ENCODE measurements at places on chromosomes 2 and 18. TPM values are rescaled to one million over a fixed set of nuclear protein-coding genes. Genes with fewer than 3 reads are reported as not detected.

GRCh38 chr18:23743733-23744333 lies 54.6 kb downstream of the LAMA3 start:
- DNase-seq, result no peak

- no peak for DNase-seq
Measured at GRCh38 chr18:47063096-47063495, 27.7 kb upstream of the ELOA2 start.

DNA sequence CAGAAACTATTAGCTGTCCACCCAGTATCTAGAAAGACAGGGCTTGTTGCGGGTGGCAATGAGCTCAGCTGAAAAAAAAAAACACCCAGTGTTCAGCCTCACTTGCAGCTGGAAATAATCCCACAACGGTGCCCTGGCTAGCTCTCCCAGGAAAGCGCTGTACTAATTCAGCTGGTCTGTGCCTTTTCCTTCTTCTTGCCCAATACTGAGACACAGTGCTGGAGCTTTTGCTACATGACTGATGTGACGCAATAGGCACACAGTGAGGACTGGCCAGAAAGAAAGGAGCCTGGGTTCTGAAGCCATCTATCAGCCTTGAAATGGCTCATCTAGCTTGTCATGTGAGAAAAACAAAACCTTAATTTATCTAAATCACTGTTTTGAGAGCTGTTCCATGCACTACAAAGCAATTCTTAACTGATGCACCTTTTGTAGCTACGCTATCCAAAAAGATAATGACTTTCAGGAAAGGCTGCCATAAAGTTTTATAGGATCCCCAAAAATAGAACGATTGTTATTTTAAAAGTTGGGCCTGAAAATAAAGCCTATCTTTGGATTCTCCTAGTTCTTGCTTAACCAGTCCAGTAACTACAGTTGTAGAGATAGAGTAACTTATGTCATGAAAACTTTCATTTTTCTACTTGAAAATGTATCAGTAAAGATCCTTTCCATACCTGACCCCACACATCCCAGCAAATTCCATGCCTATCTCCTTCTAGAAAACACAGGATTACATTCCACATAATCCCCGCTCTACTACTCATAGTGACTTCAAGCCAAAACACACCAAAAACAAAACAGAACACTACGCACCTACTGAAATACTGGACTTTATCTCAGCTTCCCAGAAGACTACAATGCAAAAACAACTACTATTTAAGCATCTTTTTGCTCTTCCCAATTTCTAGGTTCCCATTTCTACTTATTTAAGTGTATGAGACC lies 15.9 kb downstream of the KIDINS220 start:
- no peak for DNase-seq

DNA sequence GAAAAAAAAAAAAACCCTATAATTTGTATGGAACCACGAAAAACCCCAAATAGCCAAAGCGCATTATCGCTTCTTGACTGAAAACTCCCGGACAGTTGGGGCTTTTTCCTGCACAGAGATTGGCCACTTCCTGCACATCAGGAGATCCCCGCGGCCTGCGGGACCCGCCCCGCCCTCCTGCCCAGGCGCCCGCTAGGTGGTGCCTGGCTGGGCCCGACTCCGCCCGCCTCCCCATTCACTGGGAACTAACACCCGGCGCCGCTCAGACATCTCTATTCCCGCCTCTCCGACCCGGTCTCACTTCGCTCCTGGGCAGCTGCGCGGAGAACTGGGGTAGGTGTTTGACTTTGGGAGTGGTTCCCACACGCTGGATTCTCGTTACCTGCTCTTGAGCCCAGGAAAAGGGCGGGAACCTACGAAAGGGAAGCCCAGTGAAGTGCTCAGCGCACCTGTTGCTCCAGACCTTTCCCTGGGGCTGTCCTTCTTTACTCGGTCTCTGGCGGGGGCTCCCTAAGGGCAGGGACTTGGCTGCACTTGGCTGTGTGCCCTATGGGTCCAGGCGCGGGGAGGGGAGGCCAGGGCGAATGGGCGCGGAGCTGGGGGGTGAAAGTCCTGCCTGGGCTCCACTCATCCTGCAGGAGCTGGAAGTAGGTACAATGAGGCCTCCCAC lies at the start of gene HMSD:
Gene HMSD, plus strand, starts transcription at position 234 of the 670 bp plus-strand sequence. CDS start 4,155 bp downstream, outside the sequence.
- DNase-seq, result peak; percentile 54

GRCh38 chr2:229884775-229885699 lies 36.8 kb downstream of the TRIP12 start:
- DNase-seq, result no peak

The ILKAP gene
- 33.8 TPM for total RNA-seq

- DNase-seq, result no peak
Measured at GRCh38 chr2:234986876-234987720, 35.3 kb downstream of the SH3BP4 start.

The DSC1 gene
- not detected for total RNA-seq

The APOB gene
- 0.61 TPM for total RNA-seq

The LIMS2 gene
- 4.9 TPM for total RNA-seq

DNA sequence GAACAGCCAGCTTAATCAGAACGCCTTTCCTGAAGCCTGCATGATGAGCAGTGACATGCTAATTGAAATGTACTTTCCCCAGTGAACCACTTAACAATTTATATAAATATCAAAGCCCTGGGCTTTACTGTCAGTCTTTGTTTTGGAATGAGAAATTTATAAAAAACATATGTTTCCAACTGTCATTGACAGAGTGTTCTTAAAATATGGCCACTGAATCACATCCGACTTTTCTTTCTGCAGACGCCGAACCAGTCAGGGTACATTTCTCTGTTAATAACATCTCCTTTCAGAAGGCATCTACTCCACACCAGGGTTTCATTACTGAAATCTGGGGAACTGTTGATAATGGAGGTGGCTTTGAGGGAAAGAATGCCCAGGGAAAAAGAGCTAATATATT lies 343.7 kb downstream of the INSIG2 start:
- no peak for DNase-seq

DNA sequence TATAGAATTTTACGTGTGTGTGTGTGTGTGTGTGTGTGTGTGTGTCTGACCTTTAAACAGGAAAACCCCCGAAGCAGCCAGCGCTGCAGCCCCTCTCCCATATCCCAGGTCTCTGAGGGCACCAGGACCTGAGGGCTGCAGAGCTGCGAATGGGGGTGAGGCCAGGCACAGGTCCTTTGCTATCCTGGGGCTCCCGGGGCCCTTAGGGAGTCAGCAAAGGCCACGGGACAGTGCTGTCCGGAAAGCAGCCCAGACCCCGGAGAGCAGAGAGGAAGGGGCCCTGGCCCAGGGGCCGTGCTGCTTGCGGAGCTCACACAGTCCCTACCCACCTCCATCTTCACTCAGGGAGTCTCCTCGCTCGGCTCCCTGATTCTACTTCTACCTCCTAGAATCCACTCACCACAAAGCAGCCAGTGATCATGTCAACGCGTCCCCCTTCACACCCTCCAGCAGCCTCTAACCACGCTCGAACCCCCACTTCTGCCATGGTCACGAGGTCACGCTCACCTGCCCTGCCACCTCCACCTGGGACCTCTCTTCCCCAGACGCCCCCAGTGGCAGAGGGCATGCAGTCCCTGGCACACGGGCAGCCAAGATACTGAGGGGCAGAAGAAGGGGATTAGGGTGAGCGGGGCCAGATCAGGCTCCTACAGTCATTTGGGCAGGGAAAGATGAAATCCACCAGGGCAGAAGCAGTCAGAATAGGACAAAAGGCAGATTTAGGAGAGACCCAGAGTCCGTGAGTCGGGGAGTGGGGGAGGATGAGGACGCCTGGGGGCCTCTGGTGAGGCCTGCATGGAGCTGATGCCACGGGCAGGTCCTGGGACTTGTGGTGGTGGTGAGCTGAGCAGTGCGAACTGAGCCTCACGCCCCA lies 86.7 kb downstream of the USP40 start:
- no peak for DNase-seq

DNA sequence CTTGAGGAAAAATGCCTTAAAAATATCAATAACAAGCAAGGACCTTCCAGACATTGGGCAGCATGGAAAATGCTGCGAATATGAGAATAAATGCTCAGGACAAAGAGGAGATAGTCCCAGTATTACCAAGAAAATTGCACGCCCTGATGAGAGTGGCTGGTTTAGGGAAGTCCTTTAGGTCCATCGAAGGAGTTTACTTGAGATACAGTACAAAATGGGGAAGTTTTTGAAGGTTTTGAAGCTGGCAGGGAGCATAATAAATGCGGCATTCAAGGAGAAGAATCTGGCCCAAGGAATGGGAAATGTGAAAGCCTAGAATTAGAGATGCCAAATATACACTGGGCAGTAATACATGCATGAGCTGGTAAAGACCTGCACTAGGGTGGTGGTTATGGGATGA lies 90.2 kb upstream of the SPATS2L start:
- no peak for DNase-seq

The FRZB gene
- total RNA-seq, result 4.7 TPM

DNA sequence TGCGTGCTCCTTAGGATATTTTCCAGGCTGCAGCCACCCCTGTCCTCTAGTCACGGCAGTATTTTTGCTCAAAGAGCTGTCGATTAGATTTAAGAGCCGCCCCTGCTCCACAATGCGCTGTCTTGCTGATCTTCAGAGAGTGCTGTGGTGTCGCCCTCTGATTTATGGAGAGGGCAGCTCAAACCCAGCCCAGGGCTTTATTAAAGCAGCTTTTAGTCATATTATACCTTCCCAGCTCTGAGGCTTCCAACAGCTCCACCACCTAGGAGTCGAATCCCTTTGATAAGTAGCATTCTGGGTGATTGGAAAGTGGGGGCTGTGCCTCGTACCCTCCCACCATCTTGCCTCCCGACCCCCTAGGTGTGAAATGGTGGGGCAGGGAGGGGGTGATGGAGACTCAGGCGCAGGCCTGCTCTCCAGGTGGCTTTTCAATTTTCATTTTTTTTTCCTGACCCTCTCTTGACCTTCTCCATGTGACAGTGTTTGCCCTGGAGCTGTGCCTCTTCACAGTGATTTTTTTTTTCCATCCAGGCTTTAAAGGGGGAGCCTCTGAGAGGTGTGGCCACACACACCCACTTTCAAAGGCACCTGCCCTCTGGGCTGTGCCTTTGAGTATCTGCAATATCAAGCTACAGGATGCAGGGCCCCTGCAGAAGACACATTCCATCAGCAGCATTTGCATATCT lies 53.1 kb upstream of the NRP2 start:
- no peak for DNase-seq

- no peak for DNase-seq
Measured at GRCh38 chr18:5122272-5122671, 74.8 kb downstream of the AKAIN1 start.

DNA sequence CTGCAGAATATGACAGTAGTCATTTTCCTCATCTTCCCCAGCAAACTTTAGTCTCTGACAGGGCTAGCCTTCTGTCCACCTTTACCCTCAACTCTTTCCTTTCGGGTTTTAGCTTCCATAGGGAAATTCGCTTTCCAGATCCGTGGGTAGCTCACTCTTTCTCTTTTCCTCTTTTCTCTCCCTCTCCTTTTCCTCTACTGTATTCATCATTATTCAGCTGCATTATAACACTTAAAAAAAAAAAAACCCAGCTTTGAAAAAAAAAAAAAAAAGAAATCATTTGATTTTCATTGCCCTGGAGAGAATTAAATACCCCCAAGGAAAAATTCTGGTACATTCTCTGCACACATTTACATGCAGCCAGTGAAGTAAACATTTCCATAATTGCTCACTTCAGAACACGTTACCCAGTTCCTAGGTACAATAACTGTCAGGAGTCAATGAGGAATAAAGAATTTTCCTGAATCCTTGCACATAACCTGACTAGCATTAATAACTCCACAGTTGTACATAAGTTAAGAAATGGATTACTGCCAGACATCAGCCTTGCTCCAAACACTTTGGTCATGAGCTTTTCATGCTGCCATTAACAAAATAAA lies 63.5 kb downstream of the ZNF521 start:
- DNase-seq, result no peak

- no peak for DNase-seq
Measured at GRCh38 chr18:75554176-75554575, 126.7 kb upstream of the SMIM21 start.

DNA sequence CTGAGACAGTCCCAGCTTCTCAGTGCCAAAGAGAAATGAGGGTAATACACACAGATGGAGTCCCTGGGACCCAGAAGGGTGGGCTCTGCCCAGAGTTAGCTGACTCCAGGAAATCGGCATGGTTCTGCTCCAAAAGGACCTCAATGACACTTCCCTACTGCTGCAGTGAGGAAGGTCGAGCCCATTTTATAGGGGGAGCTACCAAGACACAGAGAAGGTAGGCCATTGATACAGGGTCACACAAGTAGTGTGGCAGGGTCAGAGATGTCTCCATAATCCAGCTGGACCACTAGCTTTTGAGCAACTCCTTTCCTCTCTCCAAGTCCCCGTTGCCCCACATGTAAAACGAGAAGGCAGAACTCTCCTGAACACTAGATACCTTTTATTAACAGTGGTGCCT lies 276.9 kb downstream of the MYCN start:
- no peak for DNase-seq

DNA sequence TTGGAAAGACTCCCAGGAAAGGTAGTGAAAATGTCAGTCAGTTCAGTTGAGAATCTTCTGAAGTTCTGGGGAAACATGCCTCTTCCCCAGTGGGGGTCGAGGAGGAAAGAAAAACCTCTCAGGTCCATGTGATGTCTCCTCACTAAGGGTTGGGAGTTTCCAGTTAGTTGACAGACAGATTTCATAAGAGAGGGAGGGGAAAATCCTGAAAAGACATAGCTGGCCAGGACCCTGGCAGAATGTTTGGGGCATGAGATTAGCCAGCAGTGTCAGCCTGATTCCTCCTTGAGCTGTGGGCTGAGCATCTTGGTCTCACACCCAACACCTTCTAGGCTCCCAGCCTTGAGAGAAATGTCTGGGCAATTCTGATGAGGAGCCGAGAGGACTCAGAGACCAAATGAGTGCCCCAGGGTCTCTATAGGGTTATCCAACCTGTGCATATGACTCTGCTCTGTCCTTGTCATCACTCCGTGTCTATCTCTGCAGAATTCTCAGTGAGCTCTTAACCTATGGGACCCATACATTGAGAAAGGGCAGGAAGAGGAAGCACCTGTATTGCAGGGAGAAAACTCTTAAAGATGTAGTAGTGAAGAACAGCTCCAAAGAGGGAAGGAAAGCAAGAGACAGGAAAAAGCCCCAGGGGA lies 13.9 kb downstream of the BMP10 start:
- DNase-seq, result no peak

GRCh38 chr2:232395586-232395985 lies 11.1 kb upstream of the ALPG start:
- no peak for DNase-seq

DNA sequence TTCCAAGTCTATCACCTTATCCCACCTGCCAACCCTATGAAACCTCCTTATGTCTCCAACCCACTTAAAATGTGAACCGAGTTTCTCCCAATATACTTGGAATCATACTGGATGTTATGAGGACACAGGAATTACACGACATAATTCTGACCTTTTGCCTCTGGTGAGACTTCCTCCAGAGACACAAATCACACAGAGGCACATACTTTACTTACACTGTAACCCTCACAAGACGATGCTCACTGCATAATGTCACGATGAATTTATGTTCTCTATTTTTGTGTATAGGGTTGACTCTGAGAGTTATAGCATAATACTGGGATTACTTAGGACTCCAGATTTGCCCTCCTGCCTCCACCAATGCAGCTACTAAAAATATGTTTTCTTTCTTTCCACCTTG lies 28.0 kb upstream of the SETBP1 start:
- no peak for DNase-seq

GRCh38 chr18:3323900-3324299 lies 62.0 kb downstream of the MYL12B start:
- no peak for DNase-seq

- DNase-seq, result no peak
Measured at GRCh38 chr2:241615041-241615440, 21.9 kb downstream of the THAP4 start.
